ENCODE measurements at places on chromosomes 5 and 9. TPM values are rescaled to one million over a fixed set of nuclear protein-coding genes. Genes with fewer than 3 reads are reported as not detected.

Gene PCDHAC2
- 0.65 TPM for polyA plus RNA-seq

Gene PCDHGB2
- 3.8 TPM for polyA plus RNA-seq

Gene FOXD4
- polyA plus RNA-seq, result 0.62 TPM

Gene DMRT3
- 3.2 TPM for polyA plus RNA-seq

Gene PRDM9
- polyA plus RNA-seq, result not detected

Gene BTNL8
- 0.89 TPM for polyA plus RNA-seq

Gene FAM153A
- 0.20 TPM for polyA plus RNA-seq

Gene CYLC2
- not detected for polyA plus RNA-seq

Gene RMI1
- 18.2 TPM for polyA plus RNA-seq

Gene MAN2A1
- 75.7 TPM for polyA plus RNA-seq

Gene WDR31
- 7.9 TPM for polyA plus RNA-seq

Gene SPATA31A3
- not detected for polyA plus RNA-seq

Measured in renal cortex interstitium (tissue), 15 donors.